ENCODE measurements at places on chromosomes 1 and 21.
A peak's percentile ranks its signal among the peaks of the same experiment; 100 is the strongest.

GRCh38 chr1:222081859-222082258 is 340.0 kb upstream of the DUSP10 start:
- no peaks in the 10 kb centered on the region for H3K4me1 ChIP-seq
- no peak for DNase-seq
- no peak overlapping the region for H3K4me3 ChIP-seq
- H3K27ac ChIP-seq = no peak overlapping the region

DNA sequence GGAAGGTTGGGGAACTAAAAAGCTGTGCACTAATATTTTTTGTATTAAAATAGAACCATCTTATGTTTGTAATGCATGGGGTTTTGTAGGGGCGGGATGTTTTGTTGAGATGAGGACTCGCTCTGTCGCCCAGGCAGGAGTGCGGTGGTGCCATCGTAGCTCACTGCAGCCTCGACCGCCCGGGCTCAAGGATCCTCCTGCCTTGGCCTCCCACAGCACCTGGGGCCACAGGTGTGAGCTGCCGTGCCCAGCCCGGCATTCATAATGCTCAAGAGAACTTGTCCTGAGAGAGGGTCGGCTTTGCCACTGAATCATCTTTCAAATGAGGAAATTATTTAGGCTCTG is 3.0 kb upstream of the C1orf159 start:
- no peak overlapping the region for H3K4me3 ChIP-seq
- H3K4me1 ChIP-seq = no peaks in the 10 kb centered on the region
- H3K27ac ChIP-seq = no peak overlapping the region
- no peaks in the 10 kb centered on the region for H3K36me3 ChIP-seq

GRCh38 chr1:235111107-235111506 is 17.5 kb downstream of the TOMM20 start:
- DNase-seq = no peak
- no peaks in the 10 kb centered on the region for H3K4me1 ChIP-seq
- H3K27me3 ChIP-seq = no peaks in the 10 kb centered on the region
- no peak overlapping the region for H3K27ac ChIP-seq
- peaks cover 86% of the 10 kb centered on the region for H3K36me3 ChIP-seq

GRCh38 chr21:22791986-22792560 is 1793.9 kb downstream of the NCAM2 start:
- no peak overlapping the region for H3K27ac ChIP-seq
- H3K27me3 ChIP-seq = no peaks in the 10 kb centered on the region
- H3K36me3 ChIP-seq = no peaks in the 10 kb centered on the region
- H3K4me1 ChIP-seq = no peaks in the 10 kb centered on the region

GRCh38 chr1:17259233-17259873 is 10.5 kb downstream of the PADI3 start:
- H3K27ac ChIP-seq = no peak overlapping the region
- H3K36me3 ChIP-seq = no peaks in the 10 kb centered on the region
- H3K4me1 ChIP-seq = no peaks in the 10 kb centered on the region
- H3K27me3 ChIP-seq = no peaks in the 10 kb centered on the region

GRCh38 chr1:84855168-84855567 is 37.8 kb downstream of the LPAR3 start:
- no peaks in the 10 kb centered on the region for H3K4me1 ChIP-seq
- H3K27me3 ChIP-seq = no peaks in the 10 kb centered on the region
- no peak overlapping the region for H3K4me3 ChIP-seq

- no peaks in the 10 kb centered on the region for H3K4me1 ChIP-seq
- H3K36me3 ChIP-seq = peaks cover 26% of the 10 kb centered on the region
- H3K27ac ChIP-seq = no peak overlapping the region
- no peaks in the 10 kb centered on the region for H3K27me3 ChIP-seq
Measured at GRCh38 chr1:6653436-6654290, 29.0 kb downstream of the THAP3 start.

GRCh38 chr1:84632673-84633434 is 57.4 kb downstream of the SSX2IP start:
- no peaks in the 10 kb centered on the region for H3K4me1 ChIP-seq
- DNase-seq = no peak
- H3K27me3 ChIP-seq = no peaks in the 10 kb centered on the region
- H3K4me3 ChIP-seq = no peak overlapping the region

- no peaks in the 10 kb centered on the region for H3K27me3 ChIP-seq
- H3K4me1 ChIP-seq = no peaks in the 10 kb centered on the region
- no peak overlapping the region for H3K4me3 ChIP-seq
- no peaks in the 10 kb centered on the region for H3K36me3 ChIP-seq
- no peak for DNase-seq
- no peak overlapping the region for H3K27ac ChIP-seq
Measured at GRCh38 chr1:218686258-218686657, 341.1 kb downstream of the TGFB2 start.

DNA sequence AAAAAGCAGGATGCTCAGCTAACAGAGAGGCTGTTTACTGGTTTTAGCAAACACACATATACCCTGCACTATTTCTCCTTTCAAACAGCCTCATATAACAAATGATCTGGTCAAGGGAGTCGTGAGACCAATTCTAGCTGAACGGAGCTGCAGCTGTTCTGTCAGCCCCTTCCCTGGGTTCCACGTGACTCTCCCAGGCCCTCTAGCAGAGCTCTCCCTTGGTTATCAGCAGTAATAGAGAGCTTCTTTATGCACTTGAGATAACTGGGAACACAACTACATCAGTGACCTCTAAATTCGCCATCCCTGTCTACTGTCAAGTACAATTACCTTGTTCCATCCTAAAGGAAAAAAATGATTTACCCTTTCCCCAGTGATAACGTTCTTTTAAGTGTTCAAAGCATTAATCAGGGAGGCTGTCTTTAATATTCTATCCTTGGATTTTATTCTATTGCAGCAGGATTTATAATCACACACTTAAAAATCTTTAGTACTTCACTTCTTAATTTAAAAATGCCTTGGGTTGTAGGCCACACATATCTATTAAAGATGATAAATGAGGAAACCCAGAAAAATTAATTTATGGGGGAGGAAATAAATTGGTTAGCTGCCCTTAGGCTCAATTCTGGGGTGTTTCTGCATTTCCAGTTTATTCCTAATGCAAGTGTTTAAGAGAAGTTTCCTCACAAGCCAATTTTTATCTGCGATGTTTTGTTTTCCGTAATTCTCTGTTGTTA is 28.2 kb downstream of the PTGER3 start:
- H3K4me3 ChIP-seq = no peak overlapping the region
- H3K4me1 ChIP-seq = no peaks in the 10 kb centered on the region
- H3K27me3 ChIP-seq = no peaks in the 10 kb centered on the region
- no peak overlapping the region for H3K27ac ChIP-seq
- H3K36me3 ChIP-seq = no peaks in the 10 kb centered on the region
- DNase-seq = no peak

DNA sequence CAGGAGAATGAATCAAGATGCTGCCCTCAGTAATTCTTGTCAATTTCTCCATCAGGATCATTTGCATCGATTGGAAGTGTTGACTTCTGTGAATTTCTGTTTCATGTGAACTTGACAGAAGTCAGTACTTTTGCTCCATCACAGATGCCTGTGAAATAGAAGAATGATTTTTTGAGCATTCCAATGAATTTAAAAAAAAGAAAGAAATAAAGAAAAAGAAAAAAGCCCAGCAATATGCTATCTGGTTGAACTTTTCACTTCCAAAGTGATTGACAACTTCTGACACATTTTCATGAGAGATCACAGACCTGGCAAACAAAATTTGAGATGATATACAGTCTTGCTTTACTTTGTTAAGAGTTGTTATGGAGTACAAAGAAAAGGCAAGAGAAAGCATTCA is 175.3 kb downstream of the RWDD3 start:
- H3K4me3 ChIP-seq = peak overlapping the region; percentile 3
- no peak for DNase-seq
- H3K4me1 ChIP-seq = peaks cover 16% of the 10 kb centered on the region
- no peaks in the 10 kb centered on the region for H3K27me3 ChIP-seq

DNA sequence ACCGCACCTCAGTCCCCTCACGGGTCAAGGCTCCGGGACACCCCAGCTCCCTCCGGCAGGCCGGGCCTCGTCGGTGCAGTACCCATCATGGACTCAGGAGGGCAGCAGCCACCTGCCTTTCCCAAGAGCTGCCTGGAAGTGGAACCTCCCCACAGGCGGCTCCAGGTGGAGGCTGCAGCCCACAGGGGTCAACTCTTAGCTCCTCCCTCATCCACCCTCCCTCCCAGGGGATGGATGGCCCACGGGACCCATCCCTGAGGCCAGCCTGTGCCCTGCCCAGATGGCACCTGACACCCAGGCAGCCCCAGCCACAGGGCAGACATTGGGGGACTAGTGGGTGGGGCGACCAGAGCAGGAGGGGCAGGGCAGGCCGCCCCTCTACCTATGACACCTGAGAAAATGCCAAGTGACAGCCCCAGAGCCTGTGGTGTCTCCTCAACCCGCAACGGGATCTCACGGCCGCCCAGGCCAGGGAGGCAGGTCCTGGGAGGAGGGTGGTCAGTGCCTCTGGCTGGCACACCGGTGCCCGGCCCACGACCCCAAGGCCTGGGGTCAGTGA is 1.2 kb upstream of the ARHGEF16 start:
- peaks cover 6% of the 10 kb centered on the region for H3K36me3 ChIP-seq
- peak overlapping the region; percentile 31 for H3K4me3 ChIP-seq
- no peak overlapping the region for H3K27ac ChIP-seq

- H3K4me3 ChIP-seq = no peak overlapping the region
- no peak for DNase-seq
- H3K27me3 ChIP-seq = no peaks in the 10 kb centered on the region
- no peaks in the 10 kb centered on the region for H3K36me3 ChIP-seq
- H3K27ac ChIP-seq = no peak overlapping the region
Measured at GRCh38 chr21:36656138-36656537, 42.8 kb upstream of the SIM2 start.

DNA sequence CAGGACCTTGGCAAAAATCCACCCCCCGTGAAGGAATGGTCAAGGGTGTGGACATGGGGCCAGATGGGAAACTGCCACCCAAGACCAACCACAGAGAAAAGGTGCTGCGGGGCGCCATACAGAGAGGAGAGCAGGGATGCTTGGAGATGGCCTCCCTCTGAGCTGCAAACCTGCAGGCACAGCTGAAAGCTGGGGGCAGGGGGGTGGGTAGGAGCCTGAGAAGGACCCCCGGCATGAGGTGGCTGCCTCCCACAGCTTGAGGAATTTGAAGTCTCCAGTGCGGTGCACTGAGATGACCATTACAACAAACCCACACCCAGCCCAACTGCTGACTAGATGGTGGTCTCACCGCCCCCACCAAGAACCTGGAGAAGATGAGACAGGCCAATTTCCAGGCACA is 84.8 kb downstream of the WDR4 start:
- no peaks in the 10 kb centered on the region for H3K36me3 ChIP-seq
- H3K27me3 ChIP-seq = no peaks in the 10 kb centered on the region
- no peak overlapping the region for H3K27ac ChIP-seq
- peak overlapping the region; percentile 50 for H3K4me3 ChIP-seq
- peaks cover 2% of the 10 kb centered on the region for H3K4me1 ChIP-seq

DNA sequence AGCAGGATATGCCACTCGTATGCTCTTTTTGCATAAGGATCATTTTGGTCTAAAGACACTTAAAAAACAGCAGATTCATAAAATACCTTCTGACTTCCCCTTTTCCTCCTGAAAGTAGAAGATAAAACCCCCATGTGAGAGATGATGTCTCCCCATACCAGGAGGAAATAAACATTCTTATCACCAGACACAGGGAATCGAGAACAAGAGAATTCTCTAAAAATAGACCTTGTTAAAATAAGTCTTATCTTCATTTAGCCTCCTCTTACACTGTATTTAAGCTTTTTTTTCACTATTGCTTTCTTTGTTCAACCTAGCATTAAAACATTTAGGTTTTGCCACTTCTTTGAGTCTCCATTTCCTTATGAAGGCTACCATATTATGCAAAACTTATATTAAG is 709.3 kb downstream of the KCNT2 start:
- no peaks in the 10 kb centered on the region for H3K36me3 ChIP-seq
- H3K4me1 ChIP-seq = peaks cover 4% of the 10 kb centered on the region
- H3K27ac ChIP-seq = no peak overlapping the region
- DNase-seq = no peak
- no peaks in the 10 kb centered on the region for H3K27me3 ChIP-seq

DNA sequence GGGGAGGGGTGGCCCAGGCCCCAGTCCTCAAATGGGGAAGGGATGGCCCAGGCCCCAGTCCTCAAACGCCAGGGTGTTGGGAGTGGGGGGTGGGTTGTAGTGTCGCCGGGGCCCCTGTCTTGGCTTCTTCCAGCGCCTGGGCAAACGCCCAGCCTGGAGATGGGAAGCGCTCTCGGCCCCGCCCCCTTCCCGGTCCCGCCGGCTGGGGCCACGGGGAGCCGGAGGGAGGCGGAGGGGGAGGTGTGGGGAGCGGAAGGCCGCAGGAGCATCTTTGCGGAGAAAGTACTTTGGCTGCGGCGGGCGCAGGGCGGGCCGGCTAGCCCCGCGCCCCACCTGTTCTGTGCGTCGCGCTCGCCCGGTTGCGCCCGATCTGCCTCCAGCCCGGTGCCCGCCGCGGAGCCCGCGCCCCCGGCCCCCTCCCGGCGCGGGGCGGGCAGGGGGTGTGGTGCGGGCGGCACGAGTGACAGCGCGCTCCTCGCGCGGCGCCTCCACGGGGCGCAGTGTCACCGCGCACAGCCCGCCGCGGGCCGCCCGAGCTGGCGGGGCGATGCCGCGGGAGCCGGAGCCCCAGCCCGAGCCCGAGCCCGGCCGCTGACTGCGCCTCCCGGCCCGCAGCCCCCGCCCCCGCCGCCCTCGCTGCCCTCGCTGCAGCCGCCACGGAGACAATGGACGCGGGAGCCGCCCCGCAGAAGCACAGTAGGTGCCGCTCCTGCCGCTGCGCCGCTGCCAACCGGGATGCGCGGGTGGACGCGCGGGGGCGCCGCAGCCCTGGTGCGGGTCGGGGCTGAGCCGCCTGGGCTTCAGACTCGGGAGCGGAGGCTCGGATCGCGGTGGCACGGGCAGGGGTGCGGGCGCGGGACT is 31.1 kb upstream of the PEX10 start:
- no peaks in the 10 kb centered on the region for H3K4me1 ChIP-seq
- peak; percentile 59 for DNase-seq
- H3K27me3 ChIP-seq = peaks cover 14% of the 10 kb centered on the region
- no peak overlapping the region for H3K27ac ChIP-seq
- no peak overlapping the region for H3K4me3 ChIP-seq

DNA sequence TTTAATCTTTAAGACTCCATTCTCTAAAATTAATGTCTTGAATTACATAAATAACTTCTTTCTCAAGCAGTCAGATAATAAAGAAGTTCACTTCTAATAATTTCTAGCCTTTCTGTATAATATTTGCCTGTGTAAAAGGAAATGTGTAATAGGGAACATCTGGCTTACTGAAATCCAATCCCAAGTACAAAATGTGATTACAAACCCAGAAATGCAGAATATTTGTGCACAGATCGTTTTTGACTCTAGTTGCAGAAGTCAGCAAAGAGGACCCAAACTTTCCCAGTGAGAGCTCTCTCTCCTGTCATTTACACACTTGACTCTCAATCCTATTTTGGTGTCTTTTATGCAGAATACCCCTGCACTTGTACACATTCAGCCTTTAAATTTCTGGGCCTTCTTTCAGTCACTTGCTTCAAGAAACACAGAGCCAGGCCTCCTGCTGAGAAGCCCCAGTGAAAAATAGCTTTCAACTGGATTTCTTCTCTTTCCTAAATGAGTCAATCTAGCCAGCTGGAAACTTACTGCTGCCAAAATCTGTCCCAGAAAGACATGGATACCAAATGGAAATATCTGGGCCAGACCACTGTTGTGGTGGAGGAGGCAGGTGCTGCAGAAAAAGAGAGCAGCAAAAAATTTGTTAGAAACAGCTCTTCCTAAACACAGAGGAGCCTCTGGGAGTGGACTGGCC is 68.5 kb upstream of the ADAM30 start:
- DNase-seq = no peak
- peaks cover 5% of the 10 kb centered on the region for H3K36me3 ChIP-seq
- H3K4me1 ChIP-seq = no peaks in the 10 kb centered on the region
- no peaks in the 10 kb centered on the region for H3K27me3 ChIP-seq

- no peak for DNase-seq
- H3K4me3 ChIP-seq = no peak overlapping the region
- no peak overlapping the region for H3K27ac ChIP-seq
- no peaks in the 10 kb centered on the region for H3K4me1 ChIP-seq
- H3K36me3 ChIP-seq = no peaks in the 10 kb centered on the region
Measured at GRCh38 chr1:118290571-118290970, 105.5 kb upstream of the SPAG17 start.

All from H9 (cell line).